Frontal cortex (tissue), 4 donors: ENCODE measurements at places on chromosomes 13 and 19.

DNA sequence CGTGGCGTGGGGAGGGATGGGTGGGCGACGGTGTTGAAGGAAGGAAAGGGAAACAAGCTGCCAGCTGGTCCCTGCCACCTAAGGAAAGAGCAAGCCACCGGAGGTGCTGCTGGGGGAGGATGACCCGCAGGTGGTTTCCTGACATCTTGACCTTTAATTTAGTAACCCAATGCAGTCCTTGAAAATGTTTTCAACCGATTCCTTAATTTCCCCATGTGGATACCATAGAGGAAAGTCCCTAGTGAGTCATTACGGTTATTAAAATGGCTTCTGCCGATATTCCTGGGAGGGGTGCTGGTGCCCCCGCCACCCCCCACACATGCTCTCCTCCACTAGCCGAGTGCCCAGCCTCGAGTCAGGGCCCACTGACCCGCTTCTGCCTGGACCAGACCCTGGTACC lies 6.3 kb upstream of the ANKRD10 start:
- no peak for DNase-seq

DNA sequence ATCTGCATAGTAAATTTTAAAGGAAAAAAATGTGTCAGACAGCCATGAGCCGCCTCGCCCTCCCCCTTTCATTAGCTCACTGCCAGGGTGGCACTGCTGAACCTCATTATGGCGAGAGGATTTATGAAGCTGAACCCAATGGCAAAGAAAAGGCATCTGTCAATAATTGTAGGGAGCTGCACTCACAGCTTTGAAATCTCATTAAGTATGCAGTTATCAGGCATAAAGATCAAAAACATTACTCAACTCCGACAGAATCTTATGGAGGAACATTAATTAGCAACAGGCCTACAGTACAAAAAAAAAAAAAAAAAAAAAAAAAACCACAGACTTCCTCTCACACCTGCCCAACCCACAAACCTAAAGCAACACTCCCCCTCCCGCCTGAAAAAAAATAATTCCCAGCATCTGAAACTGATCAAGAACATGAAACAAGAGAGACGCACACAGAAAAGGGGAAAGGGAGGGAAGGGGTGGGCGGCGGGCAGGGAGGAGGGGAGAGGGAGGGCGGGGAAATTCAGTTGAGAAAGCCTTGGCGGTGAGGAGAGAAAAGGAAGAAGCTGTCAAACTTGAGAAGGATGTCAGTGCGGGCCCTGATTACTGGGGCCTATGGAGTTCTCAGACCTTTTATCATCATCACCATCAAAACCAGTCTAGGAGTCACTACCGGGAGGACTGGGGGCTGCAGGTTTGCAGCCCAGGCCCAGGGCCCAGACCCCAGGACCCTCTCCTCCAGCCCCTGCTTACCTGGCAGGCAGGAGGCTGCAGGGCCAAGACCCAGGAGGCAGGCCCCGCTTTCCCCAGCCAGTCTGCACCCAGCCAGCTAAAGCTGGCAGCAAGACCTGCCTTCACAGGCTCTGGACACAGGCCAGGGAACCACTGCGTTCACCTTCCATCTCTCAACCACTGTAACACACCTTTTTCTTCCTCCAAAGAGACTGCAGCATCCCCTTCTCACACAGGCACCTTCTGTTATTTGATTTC lies 8.9 kb downstream of the TSHZ3 start:
- no peak for DNase-seq

- no peak for DNase-seq
These were observed 385.8 kb downstream of the ITGBL1 start for GRCh38 chr13:101838323-101838722.

GRCh38 chr19:10726268-10726667 lies 8.4 kb downstream of the DNM2 start:
- DNase-seq = no peak

GRCh38 chr19:42657556-42657955 lies 62.8 kb upstream of the CEACAM8 start:
- no peak for DNase-seq

- DNase-seq = no peak
These were observed 258.2 kb upstream of the STARD13 start for GRCh38 chr13:33543631-33544265.

DNA sequence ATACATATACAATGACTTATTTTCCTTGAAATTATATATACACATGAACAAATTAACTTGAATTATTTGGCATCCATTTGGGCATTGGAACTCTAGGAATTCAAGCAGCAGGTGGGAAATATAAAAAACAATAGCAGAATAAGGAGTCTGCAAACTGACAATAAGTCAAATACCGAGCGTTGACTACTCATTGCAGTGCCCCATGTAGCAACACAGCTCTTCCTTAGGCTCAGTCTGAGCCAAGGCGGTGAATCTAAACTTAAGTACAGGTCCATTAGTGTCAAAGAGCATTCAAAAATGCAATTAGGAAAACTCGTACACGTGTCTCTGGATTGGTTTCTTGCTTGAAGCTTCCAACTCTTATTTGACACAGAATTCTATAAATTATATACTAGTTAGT lies 462.5 kb upstream of the KLF12 start:
- no peak for DNase-seq

DNA sequence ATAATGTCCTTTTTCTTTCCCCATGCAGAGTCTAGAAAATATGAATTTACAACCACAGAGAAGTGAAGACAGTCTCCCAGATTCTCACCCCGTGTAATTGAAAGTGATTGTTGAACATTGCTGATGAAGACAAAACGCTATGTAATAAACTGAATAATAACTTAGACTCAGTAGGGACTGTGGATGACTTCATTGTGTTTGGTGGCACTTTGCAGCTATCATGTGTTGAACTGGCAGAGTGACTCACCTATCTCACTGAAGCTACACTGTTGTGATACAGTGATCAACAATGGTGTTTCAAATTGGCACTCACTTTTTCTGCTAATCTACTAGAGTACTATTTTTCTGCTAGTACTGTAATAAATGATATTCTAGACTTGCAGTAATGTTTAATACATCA lies 261.3 kb downstream of the DACH1 start:
- DNase-seq = no peak

- DNase-seq = no peak
These were observed 271.5 kb downstream of the PCDH9 start for GRCh38 chr13:66958611-66959010.

DNA sequence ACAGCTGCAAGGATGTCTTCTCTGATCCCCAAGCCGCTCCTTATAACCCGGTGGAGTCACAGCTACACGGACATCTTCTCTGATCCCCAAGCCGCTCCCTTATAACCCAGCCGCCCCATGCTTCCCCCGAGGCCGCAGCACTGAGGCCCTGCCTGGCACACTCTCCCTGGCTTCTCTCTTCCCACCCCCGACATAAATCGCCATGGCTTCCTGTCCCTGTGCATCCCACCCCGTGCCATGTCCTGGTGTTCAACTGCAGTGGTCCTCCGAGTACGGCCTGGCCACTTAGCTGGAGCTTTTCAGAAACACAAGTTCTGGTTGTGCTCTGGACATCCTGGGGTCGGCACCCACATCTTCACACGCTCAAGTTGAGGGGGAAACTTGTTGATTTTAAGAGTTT lies 60.4 kb downstream of the RASA3 start:
- no peak for DNase-seq

DNA sequence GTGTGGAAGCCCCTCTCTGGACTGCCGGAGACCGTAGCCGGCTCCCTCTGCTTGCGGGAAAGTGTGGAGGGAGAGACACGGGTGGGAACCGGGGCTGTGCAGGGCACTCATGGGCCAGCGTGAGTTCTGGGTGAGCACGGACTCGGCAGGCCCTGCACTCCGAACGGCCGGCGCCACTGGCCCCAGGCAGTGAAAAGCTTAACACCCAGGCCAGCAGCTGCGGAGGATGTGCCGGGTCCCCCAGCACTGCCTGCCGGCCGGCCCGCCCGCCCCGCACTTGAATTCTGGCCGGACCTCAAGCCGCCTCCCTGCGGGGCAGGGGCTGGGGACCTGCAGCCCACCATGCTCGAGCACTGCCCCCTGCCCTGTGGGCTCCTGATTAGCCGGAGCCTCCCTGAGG lies 147.0 kb downstream of the FGF9 start:
- no peak for DNase-seq

DNA sequence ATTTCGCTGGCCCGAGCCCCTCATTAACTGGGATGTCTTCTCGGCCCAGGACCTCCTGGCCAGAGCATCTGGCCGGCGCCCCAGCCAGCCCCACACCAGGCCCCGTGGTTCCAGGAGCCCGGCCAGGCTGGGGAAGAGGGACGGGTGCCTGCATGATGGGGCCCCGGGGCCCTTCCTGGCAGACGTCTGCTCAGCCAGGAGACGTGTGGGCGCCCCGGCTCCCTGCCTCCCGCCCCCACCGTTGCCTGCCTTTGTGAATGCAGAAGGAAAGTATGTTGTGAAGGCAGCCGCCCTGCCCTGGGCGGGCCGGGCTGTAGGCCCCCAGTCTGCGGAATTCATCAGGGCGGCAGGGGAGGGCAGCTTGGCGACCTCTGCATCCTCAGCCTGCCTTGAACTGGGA lies 4.4 kb upstream of the COMP start:
- no peak for DNase-seq

DNA sequence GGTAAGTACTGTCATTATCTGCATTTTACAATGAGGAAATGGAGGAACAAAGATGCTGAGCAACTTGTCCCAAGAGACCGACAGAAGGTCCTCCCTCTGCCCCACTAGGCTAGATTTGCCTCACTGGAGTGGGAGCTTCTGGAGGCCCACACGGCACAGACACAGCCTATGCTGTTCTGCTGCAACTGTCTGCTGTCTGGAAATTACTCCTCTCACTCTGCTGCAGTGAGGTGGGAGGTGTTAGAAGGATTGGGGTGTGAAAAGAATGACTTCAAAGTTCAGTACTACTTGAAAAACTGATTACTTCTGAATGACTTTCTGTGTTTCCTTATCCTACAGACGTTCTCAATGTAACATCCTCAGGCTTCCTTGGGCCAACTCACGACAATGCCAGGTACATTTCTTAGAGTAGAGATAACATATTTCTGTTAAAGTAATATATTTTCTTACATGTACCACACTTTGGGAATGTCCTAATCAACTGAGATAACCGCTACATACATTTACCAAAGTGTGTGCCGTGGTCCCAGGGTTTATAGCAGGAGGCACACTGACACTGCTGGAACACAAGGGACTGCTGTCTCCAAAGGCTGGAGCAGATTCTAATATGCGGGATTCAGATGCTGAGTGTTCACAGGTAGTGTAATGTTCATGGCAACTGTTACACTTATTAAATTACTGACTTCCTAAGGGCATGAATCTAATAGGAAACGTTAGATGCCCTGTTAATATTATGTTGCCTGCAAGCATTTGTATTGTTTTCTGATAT lies 53.5 kb upstream of the WASF3 start:
- no peak for DNase-seq

- DNase-seq = no peak
These were observed 2.2 kb downstream of the FXYD3 start for GRCh38 chr19:35117799-35118198.

GRCh38 chr13:99043831-99044231 lies 66.0 kb upstream of the DOCK9 start:
- DNase-seq = no peak

DNA sequence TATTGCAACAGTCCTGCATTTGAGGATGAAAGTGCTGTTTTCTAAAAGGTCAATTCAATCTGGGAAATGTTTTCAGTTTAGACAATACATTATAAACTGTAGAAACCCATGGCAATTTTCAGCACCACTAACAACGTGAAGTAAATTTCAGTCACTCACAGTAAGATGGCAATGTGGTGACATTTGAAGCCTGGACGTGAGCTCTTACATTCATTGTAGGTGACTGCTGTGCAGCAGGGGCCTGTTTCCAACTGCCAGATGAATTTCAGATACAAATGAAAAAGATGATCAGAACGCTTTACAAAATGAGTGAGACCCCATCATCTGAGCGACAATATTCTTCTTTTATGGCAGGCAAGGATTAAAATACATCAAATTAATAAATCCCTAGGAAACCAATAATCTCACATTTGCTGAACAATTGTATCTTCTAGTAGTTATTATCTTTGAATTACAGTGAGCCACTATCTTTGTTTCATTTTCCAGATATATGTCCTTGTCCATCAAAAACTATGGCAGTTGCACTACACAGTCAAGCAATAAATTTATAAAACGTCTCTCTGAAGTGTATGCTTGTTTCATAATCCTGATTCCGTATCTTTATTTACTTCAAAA lies 1816.8 kb downstream of the OLFM4 start:
- no peak for DNase-seq

GRCh38 chr19:49635530-49636232 lies 4.3 kb downstream of the RRAS start:
- DNase-seq = no peak

DNA sequence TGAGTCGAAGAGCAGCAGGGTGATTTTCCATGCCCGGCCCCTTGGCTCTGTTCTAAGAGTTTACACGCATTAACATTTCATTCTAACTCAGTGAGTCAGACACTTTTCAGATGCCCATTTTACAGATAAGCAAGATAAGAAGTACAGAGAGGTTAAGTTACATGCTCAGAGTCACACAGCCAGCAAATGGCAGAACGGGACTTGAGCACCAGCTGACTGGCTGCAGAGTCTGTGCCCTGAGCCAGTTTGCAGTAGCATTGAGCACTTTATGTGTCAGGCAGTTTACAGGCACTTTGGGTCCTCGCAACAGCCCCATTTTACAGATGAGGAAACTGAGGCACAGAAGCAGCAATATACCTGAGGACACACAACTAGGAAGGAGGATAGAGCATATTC lies 19.0 kb downstream of the CCDC8 start:
- no peak for DNase-seq

- no peak for DNase-seq
These were observed 43.8 kb downstream of the CCDC122 start for GRCh38 chr13:43835701-43836100.

DNA sequence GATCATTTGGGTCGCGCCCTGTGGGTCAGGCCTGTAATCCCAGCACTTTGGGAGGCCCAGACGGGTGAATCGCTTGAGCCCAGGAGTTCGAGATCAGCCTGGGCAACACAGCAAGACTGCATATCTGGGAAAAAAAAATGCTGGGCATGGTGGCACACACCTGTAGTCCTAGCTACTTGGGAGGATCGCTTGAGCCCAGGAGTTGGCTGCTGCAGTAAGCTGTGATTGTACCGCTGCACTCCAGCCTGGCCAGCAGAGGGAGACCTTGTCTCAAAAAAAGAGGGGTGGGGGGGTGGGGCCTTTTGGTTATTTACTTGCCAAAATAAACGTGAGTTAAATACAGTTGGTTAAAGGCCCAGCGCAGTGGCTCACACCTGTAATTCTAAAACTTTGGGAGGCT lies 9.8 kb upstream of the ZNF544 start:
- no peak for DNase-seq

- no peak for DNase-seq
These were observed 6.2 kb downstream of the SULT2B1 start for GRCh38 chr19:48558018-48558684.

GRCh38 chr13:105426441-105426840 lies 1109.0 kb downstream of the EFNB2 start:
- DNase-seq = no peak

- no peak for DNase-seq
These were observed 41.2 kb upstream of the ZNF527 start for GRCh38 chr19:37329686-37330085.

GRCh38 chr19:44620667-44621066 lies 7.3 kb downstream of the IGSF23 start:
- no peak for DNase-seq
